Suppressor macrophage treated with lipopolysaccharide for 1 hour (primary cell): ENCODE measurements at places on chromosomes 7 and 10.

- peak; percentile 98 for DNase-seq
These were observed at the start of gene SDK1 for GRCh38 chr7:3300651-3301448. TSS of gene SDK1 (plus strand) at chr7:3301252. CDS start at chr7:3301587, 335 bp downstream.

- no peak for DNase-seq
These were observed 41.7 kb downstream of the RGS10 start for GRCh38 chr10:119500821-119501220.

- no peak for DNase-seq
These were observed 262.0 kb downstream of the FRMD4A start for GRCh38 chr10:14068601-14069250.

DNA sequence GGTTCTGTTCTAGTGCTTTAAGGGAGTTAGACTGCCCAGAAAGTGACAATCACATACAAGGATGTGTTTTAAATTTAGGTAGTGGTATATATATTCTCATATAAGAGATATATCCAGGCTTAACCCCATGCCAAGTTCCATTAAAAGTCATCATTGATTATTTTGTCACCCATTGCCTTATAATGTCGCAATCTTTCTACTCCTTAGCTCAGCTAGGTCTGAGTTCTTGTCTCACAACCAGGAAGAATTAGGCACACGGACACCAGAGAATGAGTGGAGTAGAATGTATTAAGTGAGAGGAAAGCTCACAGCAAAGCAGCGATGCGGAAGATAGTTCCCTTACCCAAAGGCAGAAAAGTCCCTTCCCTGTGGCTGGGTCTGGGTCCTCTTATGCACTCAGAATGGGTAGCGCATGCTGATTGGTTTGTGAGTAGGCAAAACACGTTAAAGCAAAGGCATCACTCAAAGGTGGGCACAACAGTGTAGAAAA is 197.2 kb upstream of the AHR start:
- DNase-seq: no peak

DNA sequence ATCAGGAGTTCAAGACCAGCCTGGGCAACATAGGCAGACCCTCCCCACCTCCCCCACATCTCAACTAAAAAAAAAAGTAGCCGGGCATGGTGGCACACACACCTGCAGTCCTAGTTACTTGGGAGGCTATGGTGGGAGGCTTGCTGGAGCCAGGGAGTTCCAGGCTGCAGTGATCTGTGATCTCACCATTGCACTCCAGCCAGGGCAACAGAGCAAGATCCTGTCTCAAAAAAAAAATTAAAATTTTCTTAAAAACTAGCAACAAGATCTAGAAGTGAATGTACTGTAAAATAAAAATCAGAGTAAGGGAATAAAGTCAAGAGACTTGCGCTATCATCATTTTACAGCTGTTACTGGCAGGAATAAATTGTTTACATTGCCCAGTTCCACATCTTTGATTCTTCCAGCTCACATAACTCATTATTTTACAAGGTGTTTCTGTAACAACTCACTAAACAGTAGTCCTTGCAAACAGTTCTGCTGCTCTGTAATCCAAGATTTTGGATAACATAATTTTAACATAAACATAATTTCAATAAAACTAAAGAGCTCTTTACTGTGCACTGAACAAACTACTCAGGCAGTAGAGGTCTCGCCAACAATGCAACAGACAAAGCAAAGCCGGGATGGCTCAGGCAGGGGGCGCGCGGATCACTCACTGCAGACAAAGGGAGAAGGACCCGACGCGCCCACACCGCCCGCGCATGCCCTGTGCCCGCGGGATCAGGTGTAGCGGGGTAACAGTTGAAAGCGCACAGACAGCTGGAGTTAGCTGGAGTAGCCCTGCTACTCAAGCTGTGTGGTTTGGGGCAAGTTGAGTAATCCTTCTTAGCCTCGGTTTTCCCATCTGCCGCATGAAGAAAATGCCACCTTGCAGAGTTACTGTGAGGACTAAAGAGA is 73.3 kb upstream of the NFE2L3 start:
- peak; percentile 62 for DNase-seq

DNA sequence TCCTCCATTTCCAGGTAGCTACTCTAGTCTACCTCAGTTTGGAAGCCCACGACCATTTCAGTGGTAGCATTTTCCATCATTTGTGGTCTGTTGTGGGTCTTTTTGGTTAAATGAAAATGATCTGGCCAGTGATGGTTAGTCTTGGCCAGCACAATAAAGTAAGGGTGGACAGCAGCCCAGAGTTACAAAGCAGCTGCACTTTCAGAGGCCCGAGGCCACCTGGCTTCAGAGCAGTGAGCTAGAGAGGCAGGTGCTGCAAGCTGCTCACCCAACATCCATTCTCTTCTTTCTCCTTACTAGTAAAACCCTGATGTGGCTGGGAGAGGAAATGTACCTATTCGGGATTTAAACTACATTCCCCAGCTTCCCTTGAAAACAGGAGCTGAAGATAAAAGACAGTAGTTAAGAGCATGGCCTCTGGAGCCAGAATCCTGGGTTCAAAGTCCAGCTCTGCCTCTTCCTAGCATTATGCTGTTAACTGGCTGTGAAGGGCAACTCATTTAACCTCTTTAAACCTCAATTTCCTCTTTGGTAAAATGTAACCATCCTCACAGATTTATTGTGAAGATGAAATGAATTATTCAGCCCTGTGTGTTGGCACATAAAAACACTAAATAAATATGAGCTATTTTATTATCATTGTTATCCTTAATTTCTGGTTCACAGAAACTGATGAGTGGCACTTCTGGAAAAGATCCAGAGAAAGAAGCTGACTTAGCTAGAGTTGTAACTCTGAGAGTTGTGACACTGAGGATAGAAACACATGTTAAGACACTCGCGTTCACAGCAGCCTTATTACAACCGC is 517.4 kb downstream of the PARD3 start:
- DNase-seq: no peak

DNA sequence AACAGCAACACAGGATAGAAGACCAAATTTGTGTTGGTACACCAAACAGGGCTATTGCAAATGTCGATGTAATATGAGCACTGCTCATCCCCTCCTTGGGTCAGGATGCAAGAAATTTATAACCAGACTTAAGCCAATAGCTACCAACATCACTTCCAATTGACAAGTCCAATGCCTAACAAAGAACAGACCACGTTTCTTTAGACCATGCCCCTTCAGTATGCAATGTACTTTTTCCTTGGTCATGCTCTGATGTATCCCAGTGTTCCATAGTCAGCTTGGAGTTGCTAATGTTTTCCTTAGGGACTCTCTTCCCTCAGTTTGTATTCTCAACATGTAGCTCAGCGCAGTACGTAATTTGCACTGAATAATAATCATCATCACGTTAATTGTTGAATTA is 7.8 kb downstream of the CACNA2D1 start:
- no peak for DNase-seq

GRCh38 chr7:69516238-69516820 is 81.9 kb upstream of the AUTS2 start:
- no peak for DNase-seq

DNA sequence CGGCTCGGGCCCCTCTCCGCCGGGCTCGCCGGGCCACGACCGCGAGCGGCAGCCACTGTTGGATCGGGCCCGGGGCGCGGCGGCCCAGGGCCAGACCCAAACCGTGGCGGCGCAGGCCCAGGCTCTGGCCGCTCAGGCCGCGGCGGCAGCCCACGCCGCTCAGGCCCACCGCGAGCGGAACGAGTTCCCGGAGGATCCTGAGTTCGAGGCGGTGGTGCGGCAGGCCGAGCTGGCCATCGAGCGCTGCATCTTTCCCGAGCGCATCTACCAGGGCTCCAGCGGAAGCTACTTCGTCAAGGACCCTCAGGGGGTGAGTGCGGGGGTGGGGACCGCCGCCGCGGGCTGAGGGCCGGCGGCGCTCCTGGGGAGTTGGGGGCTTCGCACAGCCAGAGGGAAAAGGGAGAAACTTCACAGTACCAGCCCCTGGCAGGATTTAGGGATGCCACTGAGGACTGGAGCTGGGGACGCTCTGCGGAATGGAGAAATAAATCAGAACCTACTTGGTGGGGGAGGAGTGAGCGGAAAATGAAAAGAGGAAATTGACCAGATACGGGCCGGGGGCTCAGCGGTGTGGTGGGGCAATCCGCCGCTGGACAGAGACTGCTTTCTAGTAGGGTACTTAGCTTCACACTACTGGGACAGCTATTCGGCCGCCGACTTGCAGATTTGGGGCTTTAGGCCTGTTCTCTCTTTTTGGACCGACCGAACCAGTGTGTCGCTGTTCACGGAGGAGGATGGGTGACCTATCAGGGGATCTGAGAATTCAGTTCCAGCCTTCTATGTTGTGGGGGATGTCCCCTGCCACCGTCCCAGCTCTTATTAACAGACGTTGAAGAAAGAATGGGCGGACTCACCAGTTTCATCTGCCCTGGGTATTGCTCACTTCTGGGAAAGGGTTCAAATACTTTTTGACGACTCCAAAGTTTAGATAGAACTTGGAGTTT is 669 bp downstream of the PI4K2A start:
- peak; percentile 77 for DNase-seq

- DNase-seq: no peak
These were observed 314.5 kb upstream of the SEMA3C start for GRCh38 chr7:81233208-81233940.

DNA sequence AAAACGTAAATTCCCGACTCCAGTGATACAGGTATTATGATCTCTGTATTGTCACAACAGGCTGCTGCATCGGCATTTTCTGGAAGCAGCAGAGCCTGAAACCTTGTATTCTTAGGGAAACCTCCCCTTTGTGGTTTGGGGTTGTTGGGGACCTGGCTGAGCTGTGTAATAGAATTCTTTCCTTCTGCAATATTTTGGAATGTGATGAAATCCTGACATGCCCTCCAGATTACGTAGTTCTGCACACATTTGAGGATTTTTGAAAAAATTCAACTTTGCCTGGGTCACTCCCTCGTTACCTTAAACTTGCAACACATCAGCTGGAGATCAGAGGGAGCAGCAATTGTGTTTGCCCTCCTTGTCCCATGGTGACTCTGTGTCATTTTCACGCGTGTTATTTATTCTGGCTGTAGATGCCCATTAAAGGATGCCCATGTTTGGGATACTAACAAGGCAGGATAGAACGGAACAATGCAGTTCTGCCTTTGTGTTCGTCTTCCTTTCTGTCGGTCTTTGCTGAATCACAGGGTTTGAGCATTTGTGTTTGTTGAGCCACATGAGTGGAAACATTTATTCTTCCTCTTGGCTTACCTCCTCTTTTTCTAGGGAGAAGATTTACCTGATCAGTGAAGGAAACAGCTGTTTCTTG is 181.7 kb downstream of the TCF7L2 start:
- peak; percentile 50 for DNase-seq

GRCh38 chr10:105112862-105113261 is 471.8 kb downstream of the SORCS3 start:
- DNase-seq: no peak

DNA sequence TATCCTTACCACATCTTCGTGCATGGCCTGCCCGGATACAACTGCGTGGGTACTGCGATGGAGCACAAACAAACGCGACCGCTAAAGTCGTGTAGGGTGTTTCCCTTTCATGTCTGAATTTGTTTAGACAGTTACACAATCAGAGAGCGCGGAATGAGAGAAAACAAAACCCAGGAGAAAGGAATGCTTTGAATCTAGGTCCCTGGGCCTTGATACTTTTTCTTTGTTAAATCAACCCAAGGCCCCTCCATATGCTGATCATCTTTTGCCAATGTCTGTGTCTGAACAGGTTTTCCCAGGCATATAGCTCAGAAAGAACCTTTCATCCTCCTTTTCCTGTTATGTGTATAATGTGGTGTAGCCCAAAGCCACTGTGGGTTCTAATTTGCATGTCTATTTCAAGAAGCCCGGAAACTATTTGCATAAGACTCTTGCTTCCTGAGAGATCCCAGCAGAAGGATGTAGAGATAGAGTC is 145.8 kb downstream of the FRMD4A start:
- peak; percentile 41 for DNase-seq

GRCh38 chr7:140416560-140416959 is 12.7 kb downstream of the RAB19 start:
- DNase-seq: no peak

DNA sequence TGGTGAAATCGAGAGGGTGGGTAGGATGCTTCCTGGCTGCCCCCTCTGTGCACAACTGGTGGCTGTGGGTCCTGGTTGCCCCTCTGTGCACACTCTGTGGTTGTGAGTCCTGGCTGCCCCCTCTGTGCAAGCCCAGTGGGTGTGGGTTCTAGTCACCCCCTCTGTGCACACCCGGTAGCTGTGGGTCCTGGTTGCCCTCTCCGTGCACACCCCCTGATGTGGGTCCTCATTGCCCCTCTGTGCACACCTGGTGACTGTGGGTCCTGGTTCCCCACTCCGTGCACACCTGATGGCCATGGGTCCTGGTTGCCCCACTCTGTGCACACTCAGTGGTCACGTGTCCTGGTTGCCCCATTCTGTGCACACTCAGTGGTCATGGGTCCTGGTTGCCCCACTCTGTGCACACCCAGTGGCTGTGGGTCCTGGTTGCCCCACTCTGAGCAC is 20.3 kb upstream of the RET start:
- DNase-seq: no peak

GRCh38 chr7:107785926-107786325 is 17.1 kb downstream of the SLC26A3 start:
- no peak for DNase-seq

DNA sequence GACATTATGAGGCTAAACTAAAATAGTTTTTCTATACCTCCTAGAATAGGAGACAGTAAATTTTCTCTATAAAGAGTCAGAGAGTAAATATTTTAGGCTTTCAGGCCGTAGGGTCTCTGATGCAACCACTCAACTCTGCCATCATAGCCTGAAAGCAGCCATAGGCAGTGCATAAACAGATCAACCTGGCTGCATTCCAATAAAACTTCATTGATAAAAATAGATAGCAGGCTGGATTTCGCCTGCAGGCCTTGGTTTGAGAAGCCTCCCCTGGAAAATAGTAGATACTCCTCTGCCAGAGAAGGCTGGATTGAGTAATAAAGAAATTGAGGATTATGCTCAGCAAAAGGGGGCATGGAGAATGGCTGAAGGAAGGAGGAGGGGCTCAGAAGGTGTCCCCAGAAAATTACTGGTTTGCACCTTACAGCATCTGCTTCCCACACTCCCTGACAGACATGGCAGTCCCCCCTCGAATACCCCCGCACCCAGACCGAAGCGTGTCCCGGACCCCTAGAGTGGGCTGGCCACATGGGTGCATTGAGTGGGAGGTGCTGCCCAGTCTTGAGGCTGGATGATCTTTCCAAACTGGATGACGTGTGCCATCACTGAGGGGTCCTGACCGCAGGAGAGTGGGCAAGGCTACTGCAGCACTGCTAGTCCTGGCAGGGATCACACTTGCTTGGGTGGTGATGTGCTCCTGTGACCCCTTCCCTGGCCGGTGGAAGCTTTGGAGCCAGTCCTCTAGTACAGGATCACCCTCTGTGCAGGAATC is 126.6 kb downstream of the PTPN20 start:
- no peak for DNase-seq
